HT1080 (cell line): ENCODE measurements at places on chromosomes 6 and 20.
A peak's percentile ranks its signal among the peaks of the same experiment; 100 is the strongest.

DNA sequence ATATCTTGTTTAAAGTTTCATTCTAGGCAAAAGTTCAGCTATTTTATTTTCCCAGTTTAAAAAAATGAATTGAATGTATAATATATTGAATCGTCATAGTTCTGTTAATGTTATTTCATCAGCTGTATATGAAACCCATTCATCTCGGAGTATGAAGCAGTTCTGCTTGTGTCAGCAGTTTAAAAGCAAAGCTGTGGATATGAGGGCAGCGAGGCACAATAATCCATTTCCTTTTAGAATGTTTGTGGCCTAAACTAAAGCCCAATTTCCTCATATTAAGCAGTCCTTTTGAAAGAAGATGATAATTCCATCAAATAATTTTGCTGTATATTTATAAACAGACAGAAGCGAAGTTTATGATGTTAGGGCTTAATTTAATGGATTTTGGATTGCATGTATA lies 300.1 kb downstream of the SAMD5 start:
- DNase-seq: no peak

- DNase-seq: peak; percentile 99
Measured at GRCh38 chr20:19992996-19993908, 23.9 kb upstream of the NAA20 start.

GRCh38 chr20:22577515-22578220 lies 6.7 kb downstream of the FOXA2 start:
- DNase-seq: no peak

GRCh38 chr6:3359973-3360726 lies 96.7 kb downstream of the SLC22A23 start:
- no peak for DNase-seq

DNA sequence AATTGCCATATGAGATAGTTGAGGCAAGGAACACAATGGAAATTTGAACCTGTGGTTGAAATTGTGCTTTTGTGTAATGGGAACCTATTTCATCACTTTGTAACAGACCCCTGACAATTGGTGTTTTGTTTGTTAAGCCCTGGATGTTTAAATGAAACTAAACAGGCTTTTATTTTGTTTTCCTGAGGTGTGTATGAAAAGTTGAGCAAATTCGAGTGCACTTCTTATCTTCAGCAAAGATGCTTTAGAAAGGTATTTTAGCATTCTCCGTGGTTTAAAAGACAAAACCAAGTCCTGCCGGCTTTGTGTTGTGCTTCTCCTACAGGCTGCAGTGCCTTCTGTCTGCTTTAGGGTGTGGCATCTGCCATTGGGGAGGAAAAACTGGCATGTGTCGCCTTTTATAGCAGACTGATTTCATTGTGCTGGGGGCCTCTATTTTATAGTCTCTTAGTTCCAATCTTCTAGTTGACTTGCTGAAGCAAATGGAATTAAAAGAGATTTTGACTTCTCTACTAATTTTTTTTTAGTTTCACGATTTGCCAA lies 2.2 kb upstream of the ARID1B start:
- DNase-seq: no peak

- no peak for DNase-seq
Measured at GRCh38 chr6:122075917-122076316, 323.5 kb upstream of the HSF2 start.

DNA sequence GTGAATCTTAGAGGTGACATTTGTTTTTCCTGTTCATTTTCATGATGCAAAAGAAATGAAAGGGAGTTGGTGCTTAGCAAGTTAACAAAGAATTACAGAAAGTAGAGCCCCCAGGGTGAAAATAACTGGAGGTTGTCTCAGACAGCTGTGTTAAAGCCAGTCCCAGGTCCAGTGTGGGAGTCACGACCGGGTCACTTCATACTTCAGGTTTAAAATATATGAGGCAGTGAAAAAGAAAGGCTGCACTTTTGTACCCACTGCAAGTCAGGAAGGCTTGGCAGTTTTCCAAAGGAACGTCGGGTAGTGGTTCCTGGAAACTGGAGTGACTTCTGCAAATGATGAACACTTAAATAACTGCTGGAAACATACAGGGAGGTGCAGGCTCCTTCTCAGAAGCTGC lies 91.5 kb upstream of the THBS2 start:
- DNase-seq: no peak

- DNase-seq: peak; percentile 10
Measured at GRCh38 chr6:110484321-110484720, 7.9 kb upstream of the SLC22A16 start.

GRCh38 chr6:96089173-96089572 lies 73.4 kb downstream of the FUT9 start:
- DNase-seq: peak; percentile 25

DNA sequence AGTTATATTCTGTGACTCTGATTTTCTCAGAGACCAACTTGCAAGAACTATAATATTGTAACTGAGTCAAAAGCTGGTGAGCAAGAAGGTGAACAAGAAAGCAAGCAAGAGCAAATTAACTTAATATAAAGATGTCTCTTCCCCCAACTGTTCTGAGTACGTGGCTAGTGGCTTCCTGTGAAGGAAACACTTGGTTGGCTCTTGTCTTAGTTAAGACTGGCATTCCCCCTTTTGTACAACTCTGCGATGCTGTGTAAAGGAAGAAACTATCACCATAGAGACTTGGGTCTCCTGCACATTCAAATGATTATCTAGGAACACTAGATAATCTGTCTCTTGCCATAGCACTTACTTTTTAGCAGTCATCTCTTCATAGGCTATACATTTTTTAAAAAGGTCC lies 47.3 kb upstream of the TNFAIP3 start:
- DNase-seq: no peak

DNA sequence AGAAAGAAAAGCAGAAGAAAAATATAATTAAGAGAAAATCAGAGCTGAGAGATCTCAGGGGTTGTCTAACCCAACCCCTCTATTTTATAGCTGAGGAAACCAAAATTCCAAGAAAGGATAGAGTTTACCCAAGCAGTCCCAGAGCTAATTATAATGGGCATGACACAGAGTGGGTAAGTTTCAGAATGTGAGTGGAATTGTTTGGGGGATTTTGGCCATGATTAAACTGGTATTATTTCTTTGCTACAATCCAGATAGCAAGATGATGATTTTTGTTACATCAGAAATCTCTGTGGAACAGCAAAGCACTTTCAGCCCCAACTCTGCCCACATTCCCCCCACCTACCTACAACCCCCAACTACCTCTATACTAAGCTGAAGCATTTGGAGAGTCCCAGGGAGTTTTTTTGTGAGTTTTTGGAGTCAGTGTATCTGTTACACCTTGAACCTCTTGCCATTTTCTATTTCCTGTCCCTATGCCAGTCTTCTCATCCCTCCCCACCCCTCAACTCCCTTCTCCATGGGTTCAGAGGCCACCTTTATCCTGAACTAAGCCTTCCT lies 24.7 kb downstream of the POFUT1 start:
- no peak for DNase-seq

GRCh38 chr6:41002168-41002567 lies 36.9 kb downstream of the UNC5CL start:
- DNase-seq: no peak

- DNase-seq: peak; percentile 47
Measured at GRCh38 chr20:58149437-58150091, 78.9 kb downstream of the ANKRD60 start.

GRCh38 chr6:82442061-82442719 lies 78.6 kb downstream of the TPBG start:
- no peak for DNase-seq

GRCh38 chr6:38783443-38784228 lies 68.5 kb downstream of the DNAH8 start:
- no peak for DNase-seq

GRCh38 chr6:43454290-43454695 lies 1.1 kb downstream of the DLK2 start:
- no peak for DNase-seq

DNA sequence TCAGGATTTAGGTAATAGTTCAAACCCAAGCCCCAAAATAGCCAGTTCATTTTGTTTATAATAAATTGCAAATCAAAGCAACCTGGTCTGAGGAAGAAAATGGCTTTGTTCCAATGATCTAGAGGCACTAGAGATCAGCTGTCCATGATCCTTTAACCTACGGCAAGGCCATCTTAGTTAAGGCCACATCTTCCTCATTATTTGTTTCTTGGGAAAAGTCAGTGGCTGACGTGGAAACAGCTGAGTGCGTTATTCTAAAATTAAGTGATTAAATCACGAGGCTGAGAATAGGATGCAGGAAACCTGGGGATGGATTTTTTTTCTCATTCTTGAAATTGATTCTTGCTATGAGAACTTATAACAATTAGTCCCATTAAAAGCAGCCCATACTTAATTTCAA lies 10.1 kb upstream of the TENT5A start:
- no peak for DNase-seq

DNA sequence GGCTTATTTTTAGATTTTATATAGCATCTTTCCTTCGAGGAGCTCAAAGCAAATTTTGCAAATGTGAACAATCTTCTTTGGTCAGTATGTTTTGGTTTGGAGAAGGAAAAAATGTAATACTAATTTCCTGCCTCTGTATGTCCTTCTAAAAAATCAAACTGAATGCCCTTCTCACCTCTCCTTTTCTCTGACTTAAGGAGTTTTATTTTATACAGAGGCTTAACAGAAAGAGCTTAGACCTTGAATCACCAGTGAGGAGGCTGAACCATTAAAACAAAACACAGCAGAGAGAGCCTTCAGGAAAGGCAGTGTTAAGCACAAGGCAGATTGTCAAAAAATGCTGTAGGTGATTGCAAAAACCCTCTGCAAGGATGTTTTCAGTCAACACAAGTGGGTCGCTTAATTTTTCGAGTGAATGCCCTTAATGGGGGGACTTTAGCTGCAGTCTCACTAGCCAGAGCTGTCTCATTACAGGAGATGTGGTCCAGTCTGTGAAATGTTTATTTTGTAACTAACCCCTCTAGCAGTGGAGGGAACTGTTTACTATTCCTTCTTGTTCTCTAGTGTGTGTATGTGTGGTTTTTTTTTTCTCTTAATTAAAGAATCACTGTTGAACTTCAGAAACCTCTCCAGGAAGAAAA lies 481.3 kb upstream of the CITED2 start:
- DNase-seq: no peak

DNA sequence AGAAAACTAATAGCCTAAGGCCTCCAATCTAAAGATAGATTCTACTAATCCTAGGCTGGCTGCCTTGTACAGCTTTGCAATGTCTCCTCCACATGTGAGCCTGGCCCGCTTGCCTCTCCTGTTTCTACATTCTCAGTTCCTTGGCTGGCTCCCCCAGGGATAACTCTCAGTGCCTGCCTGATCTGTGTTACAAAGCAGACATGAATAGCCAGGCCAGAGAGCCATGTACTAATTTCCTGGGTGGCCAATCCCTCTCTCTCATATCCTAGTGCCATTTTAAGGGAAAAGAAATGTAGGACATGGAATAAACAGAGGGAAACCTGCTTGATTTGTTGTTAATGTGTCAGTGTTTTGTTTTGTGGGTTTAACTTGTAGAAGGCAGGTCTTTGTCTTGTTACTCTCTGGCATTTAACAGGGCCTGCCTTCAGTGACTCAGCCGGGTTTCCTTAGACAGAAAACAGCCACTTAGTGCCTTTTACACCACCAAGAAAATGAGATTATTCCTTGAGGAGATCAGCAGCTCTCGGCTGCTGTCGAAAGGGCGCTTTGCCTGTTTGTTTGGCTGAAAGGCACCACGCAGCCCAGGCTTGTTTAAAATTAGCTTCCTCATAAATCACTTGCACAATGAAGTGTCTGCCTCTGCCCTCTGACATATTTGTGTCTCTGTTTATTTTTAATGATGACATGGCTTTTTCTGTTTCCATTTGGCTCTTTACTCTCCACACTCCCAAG lies 702.7 kb downstream of the MAFB start:
- DNase-seq: peak; percentile 2

- peak; percentile 26 for DNase-seq
Measured at GRCh38 chr20:33209789-33210188, 7.4 kb upstream of the BPIFA3 start.

DNA sequence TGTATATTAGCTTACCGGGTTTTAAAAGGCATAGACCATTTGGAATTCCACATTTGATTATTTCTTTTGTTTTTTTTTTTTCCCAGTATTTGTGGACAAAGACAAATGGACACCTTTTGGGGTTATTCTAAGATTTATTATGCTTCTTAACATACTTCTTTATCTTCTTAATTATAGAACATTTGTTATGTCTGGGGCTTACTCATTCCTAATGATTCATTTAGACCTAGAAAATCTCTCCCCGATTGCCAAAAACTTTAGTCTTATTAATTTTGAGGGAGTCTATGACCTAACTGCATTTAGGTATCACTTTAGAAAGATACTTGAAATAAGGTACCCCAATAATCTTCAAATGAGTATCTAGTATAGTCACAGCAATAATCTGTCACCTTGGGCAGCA lies 170.7 kb upstream of the PREP start:
- DNase-seq: no peak

DNA sequence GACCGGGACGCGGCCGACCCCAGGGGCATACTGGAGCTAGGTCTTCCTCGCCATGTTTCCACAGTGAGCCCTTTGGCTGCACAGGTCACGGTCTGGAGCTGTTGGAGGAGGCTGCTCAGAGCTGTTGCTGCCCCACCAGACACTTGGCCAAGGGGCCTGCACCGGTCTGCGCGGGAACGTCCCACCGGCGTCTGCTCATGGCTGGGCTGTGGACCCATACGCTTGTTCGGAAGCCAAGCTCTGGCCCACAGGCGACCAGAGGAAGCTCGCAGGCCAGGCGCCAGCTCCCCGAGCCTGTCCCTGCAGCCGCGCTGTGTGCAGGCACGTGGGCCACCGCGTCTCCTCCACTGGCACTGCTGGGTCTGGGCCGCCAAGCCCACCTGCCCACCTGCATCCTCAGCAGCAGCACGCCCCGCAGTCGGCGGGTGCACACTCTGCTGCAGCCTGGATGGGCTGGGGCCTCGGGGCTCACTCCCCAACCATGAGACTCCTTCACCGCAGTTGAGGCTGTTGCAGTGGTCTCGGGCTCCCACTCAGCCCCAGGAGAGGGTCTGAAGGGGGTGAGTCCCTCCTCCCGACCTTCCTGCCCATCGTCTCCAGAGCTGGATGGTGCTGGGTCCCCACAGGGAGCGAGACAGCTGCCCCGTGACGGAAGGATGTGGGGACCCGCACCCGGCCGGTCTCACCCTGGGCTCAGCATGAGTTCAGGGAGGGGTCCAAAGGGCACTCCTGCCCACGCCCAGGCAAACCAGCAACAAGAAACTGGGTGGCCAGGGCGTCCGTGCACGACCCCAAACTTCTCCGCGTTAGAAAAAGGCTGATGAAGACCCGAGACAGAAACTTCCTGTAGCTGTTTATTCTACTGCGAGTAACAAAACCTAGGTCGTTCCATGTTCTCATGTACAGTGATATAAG lies 15.5 kb upstream of the TCFL5 start:
- no peak for DNase-seq

- no peak for DNase-seq
Measured at GRCh38 chr6:166637812-166638572, 10.9 kb upstream of the RPS6KA2 start.

DNA sequence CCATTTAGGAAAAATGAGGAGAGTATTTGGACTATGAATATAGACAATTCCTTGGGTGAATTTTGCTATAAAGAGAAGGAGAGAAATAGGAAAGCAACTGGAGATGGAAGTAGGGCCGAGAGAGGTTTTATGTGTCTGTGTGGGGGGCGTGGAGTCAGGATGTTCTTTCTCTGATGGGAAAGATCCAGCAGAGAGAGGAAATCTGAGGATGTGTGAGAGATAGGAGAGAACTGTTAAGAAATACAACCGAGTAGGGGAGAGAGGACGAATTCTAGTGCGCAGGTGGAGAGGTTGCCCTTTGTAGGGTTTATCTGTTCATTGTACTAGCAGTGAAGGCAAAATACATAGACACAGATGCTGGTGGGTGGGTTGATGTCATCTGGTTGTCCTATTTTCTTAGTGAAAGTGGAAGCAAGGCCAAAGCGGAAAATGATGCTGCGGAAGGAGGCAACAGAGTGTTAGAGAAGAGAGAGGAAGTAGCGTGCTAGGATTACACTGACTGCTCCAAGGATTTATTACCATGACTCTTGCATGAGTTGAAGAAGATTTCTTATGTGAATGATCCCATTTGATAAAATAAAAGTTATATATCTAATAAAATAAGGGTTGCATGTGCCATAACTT lies 57.7 kb downstream of the CLVS2 start:
- no peak for DNase-seq
